HL-60 (cell line): ENCODE measurements at places on chromosomes 4 and X.

DNA sequence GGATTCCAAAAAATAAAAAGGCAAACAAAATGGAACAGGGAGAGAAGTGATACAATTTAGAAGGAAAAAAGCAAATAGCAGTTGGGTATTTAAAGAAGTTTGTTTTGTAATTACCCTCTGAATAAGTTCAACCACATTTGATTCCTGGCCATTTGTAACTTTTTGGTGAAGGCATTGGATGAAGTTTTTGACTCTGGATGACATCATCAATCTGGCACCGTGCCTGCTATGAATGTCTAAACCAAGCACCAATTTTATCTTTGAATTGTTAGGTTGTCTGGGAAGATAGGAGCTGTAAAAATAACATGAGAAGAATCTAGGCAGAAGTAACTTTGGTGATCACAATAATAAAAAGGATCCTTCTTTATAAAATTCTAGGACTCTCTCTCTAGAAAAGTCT is 29.5 kb downstream of the TMPRSS11A start:
- no peak for DNase-seq

DNA sequence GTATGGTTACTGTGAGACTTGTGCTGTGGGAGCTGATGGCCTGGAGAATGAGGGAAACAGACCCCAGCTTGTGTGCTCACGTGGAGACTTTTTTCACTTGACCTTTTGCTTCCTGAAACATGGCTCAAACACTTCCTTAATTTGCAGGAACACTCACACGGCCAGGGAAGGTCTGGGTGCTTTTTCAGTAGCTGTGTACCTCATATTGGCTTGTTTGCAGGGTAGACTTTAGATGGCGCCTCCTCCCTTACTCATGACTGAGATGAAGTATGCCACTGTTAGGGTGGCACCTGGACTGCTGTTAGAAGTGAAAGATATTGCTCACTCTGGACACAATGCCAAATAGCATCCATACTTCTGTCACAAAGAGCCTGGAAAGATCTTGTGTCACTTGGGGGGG is 75.7 kb upstream of the WDR1 start:
- DNase-seq, result no peak

DNA sequence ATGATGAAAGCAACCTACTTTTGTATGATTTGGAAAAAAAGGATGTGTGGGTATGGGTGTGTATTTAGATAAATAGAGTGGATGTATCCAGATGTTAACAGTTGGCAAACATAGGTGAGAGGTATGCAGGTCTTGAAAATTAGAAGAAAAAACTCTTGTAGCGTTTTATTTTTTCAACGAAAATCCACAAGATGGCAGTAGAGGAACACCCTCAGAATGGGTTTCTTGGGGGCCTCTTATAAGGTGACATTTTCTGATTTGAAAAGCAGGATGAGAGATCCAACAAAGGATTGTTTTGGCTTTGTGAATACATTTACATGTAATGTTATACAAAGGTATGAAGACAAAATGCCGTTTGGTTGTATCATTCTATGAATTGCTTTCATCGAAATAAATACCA is 68.3 kb downstream of the FMR1NB start:
- DNase-seq, result no peak

GRCh38 chr4:27844376-27844775 is 983.7 kb downstream of the STIM2 start:
- no peak for DNase-seq

DNA sequence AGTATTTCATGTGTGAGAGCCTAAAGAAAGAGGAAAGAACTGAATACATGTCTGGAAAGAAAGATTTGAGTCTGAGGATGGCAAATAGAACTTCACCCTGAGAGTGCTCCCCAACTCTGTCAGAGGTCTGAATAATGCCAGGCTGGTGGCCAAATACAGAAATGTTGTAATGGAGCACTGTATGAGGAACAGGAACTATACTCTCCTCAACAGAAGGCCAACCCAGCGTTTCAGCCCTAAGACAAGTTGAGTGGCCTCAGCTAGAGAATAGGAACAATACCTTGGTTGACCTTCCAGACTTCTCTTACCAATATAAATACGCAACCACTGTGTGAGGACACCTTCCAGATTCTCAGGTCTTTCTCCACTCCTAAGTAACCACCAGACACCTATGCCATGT is 94.5 kb upstream of the STIM2 start:
- DNase-seq, result peak; percentile 91

DNA sequence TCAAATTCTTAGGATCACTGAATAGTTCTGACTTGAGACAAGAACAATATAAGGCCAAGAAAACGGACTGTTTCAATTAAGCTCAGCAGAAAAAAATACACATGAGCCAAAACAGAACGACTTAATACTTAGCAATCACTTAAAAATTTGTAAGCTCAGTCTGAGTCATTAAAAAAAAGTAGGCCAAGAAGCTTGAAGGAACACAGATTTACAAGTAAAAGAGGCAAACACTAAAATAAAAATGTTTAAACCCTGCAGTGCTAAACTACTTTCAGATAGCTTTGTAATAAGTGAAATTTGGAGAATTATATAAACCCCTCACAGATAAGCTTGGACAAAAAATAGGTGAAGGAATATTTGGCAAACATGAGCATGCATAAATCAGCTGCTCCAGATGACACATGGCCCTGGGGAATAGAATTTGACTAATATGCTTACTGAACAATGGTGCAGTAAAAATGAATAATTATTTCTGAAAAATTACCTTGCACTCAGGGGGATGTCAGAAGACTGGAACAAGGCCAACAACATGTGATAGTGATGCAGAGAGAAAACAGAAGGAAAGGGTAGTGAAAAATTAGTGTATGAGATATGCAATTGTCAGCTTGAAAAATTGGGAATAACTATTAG is 49.6 kb downstream of the LNX1 start:
- no peak for DNase-seq

DNA sequence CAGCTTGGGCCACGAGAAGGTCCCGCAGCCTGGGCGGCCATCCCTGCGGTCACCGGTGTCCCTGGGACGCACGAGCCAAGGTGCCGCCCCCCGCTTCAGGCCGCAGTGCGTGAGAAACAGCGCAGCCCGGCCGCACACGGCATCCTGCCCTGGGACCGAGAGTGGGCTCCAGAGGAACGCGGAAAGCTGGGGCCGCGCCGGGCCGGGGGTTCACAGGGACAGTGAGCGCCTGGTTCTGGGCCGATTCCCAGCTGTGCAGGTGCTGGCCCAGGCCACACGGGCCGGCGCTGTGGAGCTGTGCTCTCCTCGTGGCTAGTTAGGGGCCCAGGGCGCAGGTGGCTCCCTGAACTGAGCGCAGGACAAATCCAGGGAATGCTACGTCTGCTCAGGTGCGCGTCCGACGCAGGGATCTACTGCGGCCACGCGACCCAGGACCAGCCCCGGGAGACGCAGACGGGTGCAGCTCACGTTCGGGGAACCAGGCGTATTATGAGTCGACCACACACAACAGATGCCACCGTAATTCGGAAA is 25.8 kb upstream of the GTPBP6 start:
- DNase-seq, result no peak

GRCh38 chr4:145177906-145178538 is 2.4 kb downstream of the OTUD4 start:
- DNase-seq, result peak; percentile 60

- no peak for DNase-seq
Measured at GRCh38 chr4:141464366-141464765, 172.0 kb upstream of the IL15 start.
